B cell (primary cell): ENCODE measurements at places on chromosomes 1 and 21. TPM values are rescaled to one million over a fixed set of nuclear protein-coding genes. Genes with fewer than 3 reads are reported as not detected.

GRCh38 chr1:111789142-111789541 lies 33.4 kb downstream of the DDX20 start:
- no peak for DNase-seq

GRIK1 gene
- not detected in 2 replicates for total RNA-seq

GRCh38 chr21:28871388-28872010 lies 121.2 kb downstream of the LTN1 start:
- no peak for DNase-seq

GRCh38 chr1:157566484-157567300 lies 14.4 kb upstream of the FCRL5 start:
- peak; percentile 82 for DNase-seq

- DNase-seq, result no peak
Observed at GRCh38 chr1:65299328-65299727, 10.0 kb upstream of the DNAJC6 start.

GRCh38 chr1:181149326-181150125 lies 61.0 kb downstream of the IER5 start:
- peak; percentile 79 for DNase-seq

- no peak for DNase-seq
Observed at GRCh38 chr1:108080448-108080847, 115.5 kb upstream of the VAV3 start.

AGL gene
- total RNA-seq, result 18.7 and 21.7 TPM in 2 replicates

DNA sequence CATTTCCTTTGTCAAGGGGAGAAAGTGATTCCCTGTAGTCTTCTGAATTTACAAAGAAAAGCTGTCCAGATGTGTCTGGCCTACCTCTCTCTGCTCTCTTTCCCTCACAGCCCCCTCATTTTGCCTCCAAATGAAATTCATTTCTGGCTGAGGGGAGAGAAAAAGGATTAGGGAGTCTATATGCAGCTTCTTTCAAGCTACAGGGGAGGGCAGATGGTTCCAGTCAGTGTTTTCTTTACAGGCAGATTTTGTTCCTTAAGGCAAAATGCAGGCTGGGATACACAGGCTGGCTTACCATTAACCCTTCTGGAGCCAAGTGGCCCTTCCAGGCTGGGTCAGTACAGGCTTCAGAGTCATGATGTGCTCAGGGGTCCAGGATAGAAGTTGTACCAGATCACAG lies 198.1 kb upstream of the USP24 start:
- no peak for DNase-seq

DNA sequence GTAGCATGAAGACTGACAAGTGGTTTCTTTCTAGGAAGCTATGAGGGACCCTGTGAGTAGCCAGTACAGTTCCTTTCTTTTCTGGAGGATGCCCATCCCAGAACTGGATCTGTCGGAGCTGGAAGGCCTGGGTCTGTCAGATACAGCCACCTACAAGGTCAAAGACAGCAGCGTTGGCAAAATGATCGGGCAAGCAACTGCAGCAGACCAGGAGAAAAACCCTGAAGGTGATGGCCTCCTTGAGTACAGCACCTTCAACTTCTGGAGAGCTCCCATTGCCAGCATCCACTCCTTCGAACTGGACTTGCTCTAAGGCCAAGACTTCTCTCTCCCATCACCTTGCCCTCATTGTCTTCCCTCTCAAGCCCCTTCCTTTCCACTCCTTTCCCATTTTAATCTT lies 3.4 kb upstream of the GABPB2 start:
- DNase-seq, result no peak

GRCh38 chr1:32906654-32907053 lies 5.5 kb upstream of the TMEM54 start:
- no peak for DNase-seq

DNA sequence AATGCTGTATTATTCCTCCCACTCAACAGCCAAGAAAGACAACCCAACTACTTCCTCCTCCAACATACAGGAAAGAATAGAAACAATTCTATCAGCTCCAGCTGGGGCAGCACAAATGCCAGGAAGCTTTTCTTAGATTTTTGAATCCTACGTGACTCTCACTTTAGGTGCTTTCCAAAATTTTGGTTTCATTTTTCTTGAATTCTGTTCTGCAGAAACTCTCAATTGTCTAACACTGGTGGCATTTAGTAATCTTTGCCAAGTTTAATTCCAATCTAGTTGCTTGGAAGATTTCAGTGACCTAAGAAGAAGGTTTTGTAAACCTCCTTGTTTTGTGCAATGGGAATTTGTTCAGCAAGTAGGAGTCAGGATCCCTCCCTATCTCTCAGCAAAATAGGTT lies 37.1 kb upstream of the DOCK7 start:
- DNase-seq, result no peak

GRCh38 chr1:113855630-113856400 lies 15.7 kb downstream of the PTPN22 start:
- DNase-seq, result no peak

OR2T35 gene
- 0.30 and 0.39 TPM in 2 replicates for total RNA-seq

MAP10 gene
- 1.9 and 2.0 TPM in 2 replicates for total RNA-seq

FYB2 gene
- total RNA-seq, result not detected in 2 replicates

GRCh38 chr1:167186771-167187170 lies 33.9 kb upstream of the POU2F1 start:
- no peak for DNase-seq

LAMC2 gene
- 0.10 TPM in 1 of 2 replicates, not detected in the other for total RNA-seq

DNA sequence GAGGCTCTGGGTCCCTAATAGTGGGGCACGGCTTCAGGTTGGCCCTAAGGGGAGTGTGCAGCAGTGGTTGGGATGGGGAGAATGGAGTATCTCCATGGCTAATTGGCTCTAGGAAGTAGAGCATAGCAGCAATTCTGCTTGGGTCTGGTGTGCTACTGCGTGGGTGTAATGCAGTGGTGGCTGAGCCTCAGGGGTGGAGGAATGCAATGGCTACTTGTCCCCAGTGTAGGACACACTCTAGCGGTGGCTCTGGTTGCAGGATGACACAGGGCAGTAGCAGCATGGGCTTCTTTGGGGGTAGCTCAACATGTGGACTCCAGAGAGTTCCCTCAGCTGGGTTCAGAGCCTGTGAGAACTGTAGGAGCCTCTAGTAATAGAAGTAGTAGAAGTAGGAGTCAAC lies 91.2 kb upstream of the FAM78B start:
- no peak for DNase-seq
